ENCODE measurements at places on chromosomes 2 and 18. TPM values are rescaled to one million over a fixed set of nuclear protein-coding genes. Genes with fewer than 3 reads are reported as not detected.

GRCh38 chr2:18560031-18560796 is at the start of gene RDH14:
TSS of gene RDH14 (minus strand) at chr2:18560653. CDS start at chr2:18560572, 81 bp downstream.
- H3K27me3 ChIP-seq = no peaks in the 10 kb centered on the region
- H3K4me3 ChIP-seq = peak within 1 kb of the TSS; percentile 62
- DNase-seq = peak; percentile 96
- peak within 1 kb of the TSS; percentile 97 for H3K27ac ChIP-seq

GRCh38 chr2:230794497-230794896 is 70.2 kb upstream of the ITM2C start:
- no peak overlapping the region for H3K4me3 ChIP-seq
- DNase-seq = peak; percentile 38
- H3K4me1 ChIP-seq = peaks cover 18% of the 10 kb centered on the region
- no peaks in the 10 kb centered on the region for H3K36me3 ChIP-seq

SH3RF3 gene
- 1.1 TPM for polyA plus RNA-seq

DNA sequence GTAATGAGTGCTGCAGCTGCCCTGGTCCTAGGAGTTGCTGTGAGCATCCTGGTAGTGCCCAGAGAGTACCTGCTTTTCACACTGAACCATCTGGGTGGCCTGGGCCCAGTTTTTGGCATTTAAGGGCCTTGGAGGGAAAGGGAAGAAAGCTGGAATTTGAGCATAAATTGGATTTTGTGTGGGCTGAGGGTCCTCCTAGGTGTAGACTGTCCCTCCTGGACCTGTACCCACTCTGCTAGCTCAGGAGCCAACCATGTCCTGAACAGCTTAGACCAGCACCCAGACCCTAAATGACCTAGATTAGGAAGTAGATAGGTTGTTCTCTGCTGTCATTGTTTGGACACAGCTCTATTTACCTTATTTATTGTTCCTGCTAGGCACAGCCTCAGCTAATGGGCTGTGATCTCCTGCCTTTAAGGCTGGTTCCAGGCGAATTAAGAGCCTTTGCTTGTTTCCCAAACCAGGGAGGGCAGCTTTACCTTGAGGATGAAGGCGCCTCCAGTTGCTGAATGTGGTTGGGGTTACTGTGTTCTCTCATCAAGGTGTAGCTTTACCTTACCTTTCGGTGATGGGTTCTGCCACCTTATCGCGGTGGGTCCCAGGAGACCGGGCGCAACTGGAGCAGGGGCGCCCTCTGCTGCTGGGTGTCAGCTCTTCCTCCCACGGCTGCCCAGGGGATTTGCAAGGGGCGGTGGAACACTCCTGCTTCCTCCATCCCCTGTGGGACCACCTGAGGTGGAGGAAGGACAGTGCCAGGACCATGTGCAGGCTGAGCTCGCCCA is 34.4 kb downstream of the ITGA6 start:
- peak; percentile 79 for DNase-seq
- no peaks in the 10 kb centered on the region for H3K27me3 ChIP-seq
- peaks cover 11% of the 10 kb centered on the region for H3K4me1 ChIP-seq
- H3K36me3 ChIP-seq = no peaks in the 10 kb centered on the region
- H3K4me3 ChIP-seq = no peak overlapping the region
- H3K27ac ChIP-seq = no peak overlapping the region

DNA sequence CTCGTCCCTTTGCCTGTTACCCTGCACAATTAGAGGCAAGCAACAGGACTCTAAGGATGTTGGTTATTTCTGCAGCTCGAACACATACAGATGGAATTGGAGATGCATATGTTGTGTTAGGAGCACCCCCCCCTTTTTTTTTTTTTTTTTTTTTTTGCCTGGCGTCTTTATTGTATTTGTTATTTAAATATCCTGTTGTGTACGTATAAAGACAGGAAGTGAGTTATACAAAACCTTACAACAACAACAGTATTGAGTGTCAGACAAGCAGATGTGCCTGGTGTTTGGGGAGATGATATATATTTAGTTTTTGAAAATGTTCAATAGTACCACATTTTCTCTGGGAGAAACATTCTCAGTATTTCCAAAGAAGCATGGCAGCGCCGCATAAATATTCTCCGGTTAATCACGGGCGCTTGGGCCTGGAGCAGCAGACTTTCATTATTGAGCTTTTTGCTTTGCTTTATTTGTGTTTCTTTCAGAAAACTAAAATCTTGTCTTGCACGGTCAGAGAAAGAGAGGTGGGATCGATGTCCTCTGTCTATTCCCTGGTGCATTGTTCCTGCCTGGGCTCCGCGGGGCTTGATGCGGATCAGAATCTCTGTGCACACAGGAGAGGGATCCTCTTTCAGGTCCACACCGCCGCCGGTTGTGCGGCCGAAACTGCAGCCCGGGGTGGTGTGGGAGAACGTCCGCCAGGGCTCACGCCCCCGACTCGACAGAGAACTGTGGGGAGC is 23.2 kb upstream of the ZNF516 start:
- peak; percentile 59 for DNase-seq
- peak overlapping the region; percentile 40 for H3K4me3 ChIP-seq
- H3K27ac ChIP-seq = peak overlapping the region; percentile 61
- H3K27me3 ChIP-seq = no peaks in the 10 kb centered on the region
- H3K36me3 ChIP-seq = no peaks in the 10 kb centered on the region
- peaks cover 5% of the 10 kb centered on the region for H3K4me1 ChIP-seq

PARD6G gene
- 12.1 TPM for polyA plus RNA-seq

EMILIN2 gene
- 16.8 TPM for polyA plus RNA-seq

GRCh38 chr2:236641051-236641726 is 71.6 kb downstream of the ACKR3 start:
- no peaks in the 10 kb centered on the region for H3K36me3 ChIP-seq
- H3K4me1 ChIP-seq = peaks cover 18% of the 10 kb centered on the region
- no peaks in the 10 kb centered on the region for H3K27me3 ChIP-seq
- no peak overlapping the region for H3K27ac ChIP-seq
- DNase-seq = no peak

- H3K27me3 ChIP-seq = no peaks in the 10 kb centered on the region
- H3K27ac ChIP-seq = no peak overlapping the region
- no peaks in the 10 kb centered on the region for H3K4me1 ChIP-seq
These were observed 113.0 kb downstream of the CRIM1 start for GRCh38 chr2:36468463-36469105.

GRCh38 chr2:170525566-170525900 is 189.6 kb upstream of the SP5 start:
- peak; percentile 79 for DNase-seq
- peaks cover 19% of the 10 kb centered on the region for H3K4me1 ChIP-seq
- H3K27ac ChIP-seq = no peak overlapping the region
- no peak overlapping the region for H3K4me3 ChIP-seq

- no peak overlapping the region for H3K27ac ChIP-seq
- H3K36me3 ChIP-seq = no peaks in the 10 kb centered on the region
- no peaks in the 10 kb centered on the region for H3K27me3 ChIP-seq
- H3K4me1 ChIP-seq = no peaks in the 10 kb centered on the region
These were observed 354.6 kb downstream of the FSIP2 start for GRCh38 chr2:186093174-186093573.

Measured in hepatocyte (in vitro differentiated cells).